ENCODE measurements at places on chromosomes 5 and 9.

- DNase-seq: no peak
Observed at GRCh38 chr5:473551-474192, 30.7 kb downstream of the EXOC3 start.

DNA sequence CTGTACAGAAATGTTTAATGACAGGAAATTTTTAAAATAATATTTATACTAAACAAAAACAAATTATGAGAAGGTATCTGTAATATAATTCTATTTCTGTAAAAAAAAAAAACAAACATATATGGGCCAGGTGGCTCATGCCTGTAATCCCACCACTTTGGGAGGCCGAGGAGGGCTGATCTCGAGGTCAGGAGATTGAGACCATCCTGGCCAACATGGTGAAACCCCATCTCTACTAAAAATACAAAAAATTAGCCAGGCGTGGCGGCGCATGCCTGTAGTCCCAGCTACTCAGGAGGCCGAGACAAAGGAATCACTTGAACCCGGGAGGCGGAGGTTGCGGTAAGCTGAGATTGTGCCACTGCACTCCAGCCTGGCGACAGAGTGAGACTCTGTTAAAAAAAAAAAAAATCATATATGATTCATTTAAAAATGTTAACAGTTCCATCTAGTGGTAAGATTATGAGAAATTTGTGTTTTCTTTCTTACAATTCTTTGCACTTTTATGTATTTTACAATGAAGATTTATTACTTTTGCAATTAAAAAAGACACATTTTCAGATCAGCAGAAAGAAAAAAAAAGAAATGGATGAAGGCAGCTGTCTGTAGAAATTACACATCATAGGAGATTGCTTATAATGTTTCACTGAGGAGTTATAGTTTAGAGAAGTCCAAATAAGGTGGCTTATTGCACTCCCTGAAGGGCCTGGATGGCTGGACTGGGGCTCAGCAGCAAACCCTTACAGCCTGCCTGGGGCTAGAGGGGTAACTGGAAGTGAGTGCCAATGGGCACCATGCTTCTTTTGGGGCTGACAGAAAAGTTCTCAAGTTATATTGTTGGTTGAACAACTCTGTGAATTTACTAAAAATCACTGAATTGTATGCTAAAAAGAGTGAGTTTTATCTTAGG, 20.3 kb downstream of the C9orf153 start:
- no peak for DNase-seq

DNA sequence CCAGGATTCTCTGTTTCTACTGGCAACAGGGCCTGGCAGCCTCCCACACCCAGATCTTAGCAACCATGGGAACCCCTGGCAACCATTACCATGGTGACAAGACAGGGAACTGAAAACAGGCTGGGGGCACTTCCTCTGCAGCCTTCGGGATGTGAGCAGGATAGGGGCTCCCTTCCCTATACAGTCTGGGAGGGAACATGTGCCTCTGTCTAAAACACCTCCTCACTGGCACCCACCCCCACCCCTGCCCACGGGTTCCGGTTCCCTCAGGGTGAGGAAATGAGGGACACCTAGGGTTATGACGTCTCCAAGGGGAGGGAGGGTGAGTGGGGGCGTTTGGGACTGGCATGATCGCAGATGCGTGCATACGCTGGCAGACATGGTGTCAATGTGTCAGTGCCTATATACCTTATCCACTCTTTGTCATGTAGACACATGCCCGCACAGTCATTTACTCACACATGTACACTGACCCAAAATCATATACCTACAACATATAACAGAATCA, 3.0 kb upstream of the DNAJB5 start:
- DNase-seq: no peak

- DNase-seq: no peak
Observed at GRCh38 chr9:113152699-113153098, 1.9 kb downstream of the SLC31A2 start.

- DNase-seq: no peak
Observed at GRCh38 chr9:112618385-112619009, 99.4 kb downstream of the INIP start.

DNA sequence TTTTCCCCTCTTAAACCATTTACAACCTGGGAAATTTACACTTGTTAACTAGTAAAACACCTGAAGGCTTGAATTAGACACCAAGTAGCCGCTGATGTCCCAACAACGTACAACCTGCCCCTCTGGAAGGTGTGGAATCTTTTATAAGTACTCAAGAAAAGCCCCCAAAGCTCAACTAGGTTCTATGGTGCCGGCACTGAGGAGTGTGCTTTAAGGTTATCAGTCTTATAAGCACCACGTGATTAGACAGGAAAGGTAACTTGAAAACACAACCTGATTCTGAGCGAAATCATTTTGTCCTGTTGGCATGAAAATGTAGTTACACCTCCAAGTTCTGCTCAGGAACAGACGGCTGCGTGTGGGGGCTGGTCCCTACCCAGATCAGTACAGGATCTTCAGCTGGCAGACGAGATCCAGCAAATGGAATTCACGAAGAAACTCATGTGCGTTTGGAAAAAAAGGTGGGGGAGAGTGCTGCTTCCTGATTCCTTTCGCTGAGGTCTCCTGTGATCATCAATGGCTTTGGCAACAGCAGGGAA, 195.5 kb downstream of the MEF2C start:
- no peak for DNase-seq

DNA sequence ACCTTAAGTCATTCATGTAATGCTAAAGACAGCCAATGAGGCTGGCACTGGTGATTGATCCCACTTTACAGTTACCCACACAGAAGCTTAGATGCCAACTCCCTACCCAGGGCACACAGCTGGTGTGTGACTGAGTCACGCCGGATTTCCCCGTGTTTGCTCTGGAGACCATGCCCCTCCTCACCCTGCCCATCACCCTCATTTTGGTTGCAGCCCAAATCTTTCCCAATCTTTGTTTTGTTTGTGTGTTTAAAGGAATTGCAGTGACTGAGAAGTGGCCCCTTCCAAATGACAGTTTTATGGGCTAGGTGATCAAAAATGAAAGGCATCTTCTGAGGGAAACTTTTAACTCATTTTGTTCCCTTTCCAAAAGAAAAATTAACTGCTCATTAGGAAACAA, 10.9 kb downstream of the FBXL7 start:
- no peak for DNase-seq

DNA sequence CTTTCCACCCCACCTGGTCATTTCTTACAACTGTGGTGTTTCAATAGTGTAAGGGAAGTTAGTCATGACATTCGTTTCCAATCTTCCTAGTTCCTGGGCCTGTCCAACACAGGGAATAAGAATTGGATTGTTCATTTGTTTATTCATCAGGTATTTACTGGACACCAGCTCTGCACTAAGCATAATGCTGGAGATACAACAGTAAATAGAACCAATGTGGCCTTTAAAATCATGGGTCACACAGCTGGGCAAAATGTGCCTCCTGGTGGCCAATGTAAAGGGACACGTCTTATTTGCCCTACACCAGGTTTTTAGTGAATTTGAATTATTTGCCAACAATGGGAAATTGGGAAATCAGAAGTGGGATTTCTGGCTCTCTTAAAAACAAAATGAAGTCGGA, 10.4 kb downstream of the ABLIM3 start:
- no peak for DNase-seq

DNA sequence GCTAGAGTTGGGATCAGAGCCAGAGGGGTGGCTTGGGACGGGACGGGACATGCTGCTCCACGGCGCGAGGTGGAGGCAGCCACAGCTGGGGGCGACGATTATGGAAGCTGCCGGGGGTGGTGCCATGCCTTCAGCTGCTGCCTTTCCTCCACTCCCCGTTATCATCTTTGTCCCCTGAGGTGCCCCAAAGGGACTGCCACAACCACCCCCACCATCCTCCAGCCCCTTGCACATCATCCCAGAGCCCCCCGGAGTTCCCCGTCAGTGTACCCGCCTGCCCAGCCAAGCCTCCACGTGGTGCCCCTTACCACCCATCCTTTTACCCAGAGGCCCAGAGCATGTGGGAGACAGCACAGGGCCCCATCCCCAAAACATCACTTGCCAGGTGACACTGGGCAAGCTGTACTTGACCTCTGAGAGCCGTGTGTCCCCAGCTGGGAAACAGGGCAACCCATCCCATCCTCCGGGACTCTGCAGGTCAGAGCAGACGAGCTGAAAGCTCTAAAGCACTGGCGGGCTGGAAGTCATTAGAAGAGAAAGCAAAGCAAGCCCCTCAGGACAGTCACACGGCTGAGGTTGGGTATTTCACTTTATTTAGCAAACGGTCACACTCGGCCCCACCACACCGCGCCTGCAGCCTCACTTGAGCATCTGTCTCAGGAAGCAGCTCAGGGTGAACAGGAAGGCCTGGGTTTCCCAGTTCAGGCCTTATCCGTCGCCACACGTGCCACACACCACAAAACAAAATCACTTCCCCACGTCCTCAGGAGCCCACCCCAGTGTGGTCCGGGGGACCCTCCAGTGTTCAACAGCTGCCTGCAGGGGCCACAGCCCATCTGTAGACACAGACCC, 19.5 kb upstream of the MXD3 start:
- no peak for DNase-seq

DNA sequence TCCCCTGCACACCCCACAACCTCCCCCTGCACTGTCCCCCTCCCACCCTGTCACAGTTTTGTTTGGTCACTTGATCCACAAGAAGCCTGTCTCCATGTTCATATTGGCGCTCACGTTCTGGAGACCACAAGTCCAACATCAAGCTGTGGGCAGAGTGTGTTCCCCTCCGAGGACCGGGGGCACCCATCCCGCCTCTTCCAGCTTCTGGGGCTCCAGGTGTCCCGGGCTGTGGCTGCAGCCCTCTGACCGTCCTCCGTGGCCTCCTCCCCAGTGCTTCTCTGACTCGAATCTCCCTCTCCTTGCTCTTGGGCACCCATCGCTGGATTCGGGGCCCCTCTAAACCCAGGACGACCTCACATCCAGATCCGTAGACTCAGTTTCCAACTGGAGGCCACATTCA, 49.2 kb downstream of the PLEKHG4B start:
- no peak for DNase-seq

DNA sequence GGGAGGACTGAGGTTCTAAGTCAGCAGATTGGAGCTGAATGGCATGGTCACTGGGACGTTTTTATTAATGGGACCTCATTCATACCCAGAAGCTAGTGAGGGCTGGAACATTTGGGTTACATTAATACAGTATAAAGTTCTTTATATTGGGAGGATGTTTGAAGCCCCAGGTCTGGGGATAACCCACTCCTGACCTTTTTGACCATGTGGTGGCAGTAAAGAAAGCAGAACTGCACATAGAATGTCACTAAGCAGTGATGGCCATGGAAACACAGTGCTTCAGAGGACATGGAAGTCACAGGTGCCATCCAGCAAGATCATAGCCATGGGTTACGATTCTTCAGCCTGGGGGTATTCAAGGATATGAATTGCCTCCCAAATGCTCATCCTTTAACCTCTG, 176.0 kb downstream of the ATP10B start:
- DNase-seq: no peak

- DNase-seq: no peak
Observed at GRCh38 chr5:124997186-124997893, 250.9 kb upstream of the ZNF608 start.

DNA sequence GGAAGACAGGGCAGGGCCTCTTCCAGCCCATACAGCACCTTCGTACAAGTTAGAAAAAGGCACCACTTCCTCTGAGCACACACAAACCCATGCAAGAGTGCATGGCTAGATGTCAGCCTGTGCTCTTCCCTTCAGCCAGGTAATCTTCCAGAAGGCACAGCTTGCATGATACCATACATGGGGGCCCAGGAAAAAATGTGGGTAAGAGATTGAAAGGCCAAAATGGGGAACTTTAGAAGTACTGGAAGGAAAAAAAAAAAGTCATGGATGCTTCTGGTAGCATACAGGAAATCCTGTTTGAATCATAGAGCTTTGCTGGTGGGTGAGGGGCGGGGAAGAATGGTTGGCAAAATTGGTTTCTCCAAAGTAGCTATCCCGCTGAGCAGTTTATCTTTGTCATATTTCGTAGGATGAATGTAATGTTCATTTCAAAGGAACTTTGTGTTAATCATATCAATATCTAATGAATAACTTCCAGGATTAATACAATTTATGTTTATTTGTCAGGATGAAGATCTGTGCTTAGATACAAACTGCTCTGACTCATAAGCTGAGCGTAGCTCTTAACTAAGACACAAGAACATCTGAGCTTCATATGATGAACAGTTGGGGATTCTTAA, 78.2 kb upstream of the MAP3K1 start:
- DNase-seq: no peak

DNA sequence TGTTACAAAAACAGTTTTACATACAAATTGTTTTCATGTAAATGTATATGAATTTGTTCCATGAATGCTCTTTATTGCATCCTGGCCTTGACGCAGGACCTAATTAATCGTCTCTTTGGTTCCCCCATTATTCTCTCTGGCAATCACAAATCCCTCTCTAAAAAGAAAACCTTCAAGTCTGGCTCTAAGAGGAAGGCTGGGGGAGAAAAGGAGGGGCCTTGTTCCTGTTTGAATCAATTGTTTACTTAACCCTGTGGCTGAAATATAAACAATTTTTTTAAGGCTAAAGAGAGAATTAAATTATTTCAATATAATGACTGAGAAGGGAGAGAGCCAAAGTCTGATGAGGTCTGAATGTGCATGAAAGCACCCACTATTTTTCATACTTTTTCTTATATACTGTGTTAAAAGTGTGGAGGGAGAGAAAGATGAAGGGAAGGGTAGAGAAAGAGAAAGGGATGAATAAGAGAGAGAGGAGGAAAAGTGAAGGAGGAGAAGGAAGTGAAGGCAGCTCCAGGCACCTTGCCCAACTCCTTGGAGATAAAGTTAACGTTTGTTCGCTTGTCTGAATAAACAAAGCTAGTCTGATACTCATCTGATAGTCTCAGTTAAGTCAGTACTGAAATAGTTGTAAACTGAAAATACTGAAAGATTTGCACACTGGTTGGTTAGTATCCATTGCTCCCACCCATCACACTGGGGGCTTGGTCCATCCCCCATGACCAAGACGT, 116.4 kb upstream of the SPDL1 start:
- DNase-seq: no peak

- no peak for DNase-seq
Observed at GRCh38 chr5:39532511-39532910, 107.7 kb upstream of the DAB2 start.

- no peak for DNase-seq
Observed at GRCh38 chr9:88927510-88927909, 63.8 kb upstream of the S1PR3 start.

DNA sequence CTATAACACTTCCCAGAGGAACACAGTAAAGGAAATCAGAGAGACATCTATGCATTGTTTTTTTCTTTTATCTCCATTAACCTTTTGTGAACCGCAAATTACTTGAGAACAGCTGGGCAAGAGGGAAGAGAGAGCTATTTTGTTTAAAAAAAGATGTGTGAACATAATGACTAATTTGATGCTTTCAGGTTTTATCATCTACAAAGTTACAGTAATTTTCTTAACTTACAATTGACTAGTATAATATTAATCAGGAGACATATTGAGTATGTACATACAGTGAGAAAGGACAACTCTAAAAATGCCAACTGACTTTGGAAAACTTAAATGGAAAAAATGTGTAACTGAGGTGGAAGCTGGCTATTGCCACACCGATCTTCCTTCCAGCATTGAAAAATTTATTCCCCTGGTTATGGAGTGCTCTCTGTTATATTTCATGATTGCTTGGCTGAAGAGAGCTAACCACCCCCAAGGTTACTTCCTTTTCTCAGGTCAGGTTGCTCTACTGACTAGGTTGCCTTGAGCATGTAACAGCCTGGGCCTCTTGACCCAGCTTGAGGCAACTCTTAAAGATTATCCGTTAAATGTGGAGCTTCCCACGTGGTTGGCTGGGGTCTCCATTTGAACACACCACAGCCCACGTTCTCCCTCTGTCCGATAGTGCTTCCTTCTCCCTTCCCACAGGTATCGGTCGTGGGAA, 62.6 kb upstream of the C6 start:
- no peak for DNase-seq

Measured in COLO829 (cell line).